Left colon (tissue), 2 donors: ENCODE measurements at places on chromosomes 5 and 9. TPM values are rescaled to one million over a fixed set of nuclear protein-coding genes. Genes with fewer than 3 reads are reported as not detected.

DNA sequence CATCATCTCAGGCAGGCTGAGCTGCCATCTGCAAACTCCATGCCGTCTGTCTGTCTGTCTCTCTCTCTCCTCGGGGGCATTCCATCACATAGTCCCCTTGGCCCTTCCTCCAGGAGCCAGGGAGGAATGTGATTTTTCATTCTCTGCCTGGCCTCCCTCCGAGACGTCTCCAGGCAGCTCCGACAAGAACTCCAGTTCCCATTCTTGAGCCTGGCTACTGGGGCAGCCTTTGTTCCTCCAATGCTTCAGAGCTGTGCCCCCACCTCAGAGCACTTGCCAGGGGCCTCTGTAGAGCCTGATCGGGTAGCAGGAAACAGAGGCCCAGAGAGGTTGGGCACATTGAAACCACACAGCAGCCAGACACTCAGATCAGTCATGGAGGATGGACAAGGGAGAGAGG, 74.0 kb downstream of the COL27A1 start:
- no peak for DNase-seq

DNA sequence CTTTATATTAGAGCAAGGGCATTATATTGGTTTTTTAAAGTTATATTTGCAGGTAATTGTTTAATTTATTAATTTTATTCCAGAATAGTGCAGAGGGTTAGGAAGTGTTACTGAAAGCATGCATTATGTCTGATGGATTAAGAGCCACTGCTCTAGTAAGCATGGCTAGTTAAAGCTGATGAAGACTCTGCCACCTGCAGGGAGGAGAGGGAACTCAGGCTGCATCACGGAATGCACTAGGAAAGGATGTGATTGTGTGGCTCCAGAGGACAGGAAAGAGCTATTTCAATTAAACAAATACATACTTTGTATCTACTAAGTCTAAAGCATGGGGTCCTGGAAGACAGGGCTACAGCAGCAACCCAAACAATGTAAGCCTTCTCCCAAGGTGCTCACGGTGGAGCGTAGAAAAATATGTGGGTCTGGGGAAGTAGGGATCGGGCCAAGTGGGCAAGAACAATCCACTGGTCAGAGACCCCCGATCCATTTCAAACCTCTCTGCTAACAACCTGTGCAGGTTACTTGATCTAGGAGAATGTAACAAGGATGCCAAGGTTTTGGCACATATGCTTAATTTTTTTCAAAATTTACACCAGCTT, 15.3 kb upstream of the GRXCR2 start:
- DNase-seq: peak; percentile 46

DNA sequence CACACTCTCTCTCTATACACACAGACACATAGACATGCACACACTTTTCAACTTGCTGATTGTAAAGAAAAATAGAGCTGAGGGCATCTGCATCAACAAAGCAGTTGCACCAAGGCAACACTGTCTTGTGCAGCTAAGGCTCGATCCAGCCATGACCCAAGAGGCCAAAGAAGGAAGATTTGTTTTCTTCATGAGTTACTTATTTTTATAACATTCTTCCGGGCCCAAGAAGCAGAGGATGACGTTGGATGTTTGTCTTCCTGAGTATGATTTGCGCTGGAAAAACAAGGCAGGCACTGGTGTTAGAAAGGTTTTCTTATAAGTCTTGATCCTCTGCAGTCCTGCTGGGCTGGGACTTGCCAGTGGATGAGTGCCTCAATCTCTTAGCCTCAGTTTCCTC, 344.1 kb downstream of the ADAMTS6 start:
- no peak for DNase-seq

- DNase-seq: no peak
Observed at GRCh38 chr5:88713818-88714217, 169.2 kb downstream of the MEF2C start.

- no peak for DNase-seq
Observed at GRCh38 chr5:39760385-39761198, 335.8 kb upstream of the DAB2 start.

DNA sequence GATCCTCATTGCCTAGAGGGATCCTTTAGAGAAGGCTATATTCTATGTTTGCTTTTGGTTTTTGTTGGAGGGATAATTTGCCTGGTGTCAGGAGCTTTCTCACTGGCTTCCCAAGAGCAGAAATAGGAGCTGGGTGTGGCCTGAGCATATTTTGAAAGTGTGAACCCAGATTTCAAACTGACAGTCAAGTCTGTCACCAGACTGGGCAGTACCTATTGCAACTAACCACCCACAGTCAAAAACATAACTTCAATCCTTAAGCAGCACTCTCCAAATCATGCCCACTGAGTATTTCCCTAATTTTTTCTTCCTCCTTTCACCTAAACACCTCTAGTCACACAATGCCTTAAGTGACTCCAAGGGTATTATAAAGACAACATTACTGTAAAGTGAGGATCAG, 278.4 kb downstream of the EBF1 start:
- DNase-seq: no peak

Gene PFN3
- not detected for total RNA-seq

Gene OTP
- not detected for total RNA-seq

Gene PRSS3
- 244 TPM for total RNA-seq
